Purkinje cell (primary cell): ENCODE measurements at places on chromosomes 7 and 10. TPM values are rescaled to one million over a fixed set of nuclear protein-coding genes. Genes with fewer than 3 reads are reported as not detected.

The LIPM gene
- polyA plus RNA-seq = not detected in 2 replicates

The STEAP4 gene
- 0.52 TPM in 1 of 2 replicates, not detected in the other for polyA plus RNA-seq

The COL13A1 gene
- polyA plus RNA-seq = 2.0 TPM in 1 of 2 replicates, not detected in the other

The WIPF3 gene
- 1.0 and 2.4 TPM in 2 replicates for polyA plus RNA-seq

The ZNF365 gene
- polyA plus RNA-seq = 7.8 and 21.0 TPM in 2 replicates

The CALML5 gene
- polyA plus RNA-seq = not detected in 2 replicates

The SPDYE2B gene
- polyA plus RNA-seq = 0.35 TPM in 1 of 2 replicates, not detected in the other

The NPY gene
- 52.9 TPM in 1 of 2 replicates, not detected in the other for polyA plus RNA-seq

The WDR86 gene
- polyA plus RNA-seq = not detected in 2 replicates

The PAPSS2 gene
- 0.16 and 2.3 TPM in 2 replicates for polyA plus RNA-seq

The TSPAN15 gene
- polyA plus RNA-seq = 0.14 and 0.23 TPM in 2 replicates

The CCSER2 gene
- polyA plus RNA-seq = 55.8 and 58.6 TPM in 2 replicates

The CALHM1 gene
- polyA plus RNA-seq = 0.40 TPM in 1 of 2 replicates, not detected in the other

The CAV2 gene
- polyA plus RNA-seq = 0.14 and 1.9 TPM in 2 replicates

The RET gene
- 28.6 and 48.5 TPM in 2 replicates for polyA plus RNA-seq
